ENCODE measurements at places on chromosomes 2 and 18.

DNA sequence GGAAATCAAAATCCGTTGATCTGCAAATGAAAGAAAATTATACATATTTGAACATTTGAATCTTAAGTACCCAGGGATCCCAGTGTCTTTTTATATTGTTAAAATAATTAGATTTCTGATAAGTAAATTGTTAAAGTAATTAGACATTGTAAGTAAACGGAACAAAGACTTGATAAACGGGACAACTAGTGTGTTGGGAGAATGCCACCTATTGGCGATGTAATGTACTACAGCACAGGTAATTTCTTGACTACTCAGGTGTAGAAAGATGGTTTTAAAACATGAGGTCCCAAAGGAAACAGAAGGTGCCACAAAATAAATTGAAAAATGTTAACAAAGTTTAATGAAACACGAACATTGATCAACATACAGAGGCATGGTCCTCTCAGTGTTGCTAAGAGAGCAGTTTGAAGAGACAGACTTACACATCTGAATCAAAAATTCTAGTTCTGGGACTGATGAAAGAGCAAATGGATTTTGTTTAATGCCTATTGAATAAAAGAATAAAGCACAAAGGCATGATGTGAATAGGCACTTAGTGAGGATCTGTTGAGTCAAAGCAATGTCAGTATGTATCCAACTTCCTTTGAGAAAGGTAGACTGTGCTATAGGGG lies 103.4 kb upstream of the RASGRP3 start:
- DNase-seq = no peak

DNA sequence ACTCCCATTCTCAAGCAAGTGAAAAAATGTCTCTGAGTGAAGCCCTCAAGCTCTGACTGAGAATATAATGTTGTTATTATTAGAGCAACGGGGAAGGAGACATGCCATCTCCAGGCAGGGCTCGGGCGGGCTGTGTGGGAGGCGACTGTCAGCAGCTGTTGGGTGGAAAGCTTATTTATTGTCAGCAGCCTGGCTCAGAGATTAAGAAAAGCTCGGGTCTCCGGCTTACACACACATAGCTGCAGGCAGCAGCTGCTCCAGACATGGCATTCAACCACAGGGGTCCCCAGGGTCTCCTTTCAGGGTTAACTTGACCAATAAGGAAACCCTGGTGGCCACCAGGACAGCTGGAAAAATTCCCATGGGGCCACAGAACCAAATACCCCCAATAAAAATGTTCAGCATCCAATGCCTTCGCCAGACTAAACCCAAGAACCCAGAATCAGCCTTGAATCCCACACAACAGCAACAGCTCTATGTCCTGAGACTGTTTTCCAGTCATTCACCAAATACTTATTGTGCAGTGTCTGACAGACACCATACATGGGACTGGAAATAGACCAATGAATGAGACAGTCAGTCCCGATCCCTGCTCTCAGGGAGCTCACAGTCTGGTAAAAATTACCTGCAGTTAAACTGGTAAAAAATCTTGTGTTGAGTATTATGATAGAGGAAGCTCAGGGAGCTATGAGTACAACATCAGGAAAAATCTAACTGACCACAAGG lies 70.5 kb upstream of the RTN4 start:
- DNase-seq = no peak

GRCh38 chr18:55381277-55381676 lies 206.7 kb downstream of the TCF4 start:
- DNase-seq = no peak

- DNase-seq = peak; percentile 14
Observed at GRCh38 chr2:42089340-42089925, 41.6 kb downstream of the PKDCC start.

- no peak for DNase-seq
Observed at GRCh38 chr2:114797540-114797939, 355.1 kb downstream of the DPP10 start.

GRCh38 chr2:216698895-216699294 lies 3.5 kb upstream of the IGFBP5 start:
- DNase-seq = no peak

GRCh38 chr2:120804459-120804858 lies 68.8 kb downstream of the GLI2 start:
- DNase-seq = no peak

DNA sequence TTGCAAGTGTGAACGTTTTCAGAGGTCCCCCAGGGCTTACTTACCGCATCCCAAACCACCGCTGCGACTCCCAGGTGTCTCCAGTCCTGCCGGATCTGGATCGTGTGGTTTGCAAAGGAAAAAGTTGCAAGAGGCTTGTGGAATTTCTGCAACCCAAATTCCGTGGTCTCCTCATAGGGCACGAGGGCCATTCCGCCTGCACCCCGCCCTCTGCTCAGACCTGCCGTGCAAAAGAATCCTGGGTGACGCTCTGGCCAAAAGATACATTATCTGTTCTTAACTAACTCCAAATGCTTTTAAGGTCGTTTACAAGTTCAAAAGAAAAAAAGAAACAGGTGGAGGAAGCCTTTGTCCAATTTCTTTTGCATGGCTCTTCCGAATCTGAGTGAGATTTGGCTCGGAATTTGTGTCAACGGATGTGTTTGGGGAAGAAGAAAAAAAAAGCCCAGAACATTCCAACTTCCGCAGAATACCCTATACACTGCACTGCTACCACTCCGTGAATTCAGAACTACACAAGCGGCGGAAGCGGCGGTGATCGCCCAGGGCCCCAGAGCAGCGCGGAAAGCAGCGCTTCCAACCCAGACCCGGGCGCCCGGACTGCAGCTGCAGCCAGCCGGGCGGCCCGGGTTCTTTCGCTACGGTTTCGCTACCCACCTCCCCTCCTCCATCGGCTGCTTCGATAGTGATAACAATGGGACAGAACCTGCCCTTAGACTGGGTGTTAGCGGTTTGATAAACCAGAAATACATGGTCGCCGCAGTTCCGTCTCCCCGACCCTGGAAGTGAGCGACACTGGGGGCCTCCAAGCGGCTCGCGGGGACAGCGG lies 795 bp downstream of the METTL21A start:
- peak; percentile 37 for DNase-seq

- no peak for DNase-seq
Observed at GRCh38 chr2:191686066-191686465, 8.1 kb downstream of the NABP1 start.

- DNase-seq = no peak
Observed at GRCh38 chr2:3324404-3325281, 53.0 kb downstream of the EIPR1 start.

GRCh38 chr2:21727101-21727500 lies 603.3 kb downstream of the TDRD15 start:
- no peak for DNase-seq

DNA sequence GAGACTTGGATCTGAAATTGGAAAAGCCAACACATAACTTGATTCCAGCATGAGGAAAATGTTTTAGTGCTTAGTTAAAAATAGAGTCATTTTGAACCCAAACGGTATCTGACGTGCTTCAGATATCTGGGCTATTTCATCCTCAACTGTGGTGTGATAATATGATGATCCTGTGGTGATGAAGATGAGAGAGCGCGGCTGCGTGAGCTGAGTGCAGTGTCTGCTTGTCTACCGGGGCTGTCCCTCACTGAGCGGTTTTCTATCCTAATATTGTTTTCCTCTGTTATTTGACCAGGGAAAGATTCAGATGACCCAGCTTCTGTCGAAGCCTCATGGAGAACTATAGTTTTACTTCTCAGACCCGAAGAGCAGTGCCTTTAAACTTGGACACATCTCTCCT lies 5.8 kb downstream of the TWIST2 start:
- DNase-seq = no peak

DNA sequence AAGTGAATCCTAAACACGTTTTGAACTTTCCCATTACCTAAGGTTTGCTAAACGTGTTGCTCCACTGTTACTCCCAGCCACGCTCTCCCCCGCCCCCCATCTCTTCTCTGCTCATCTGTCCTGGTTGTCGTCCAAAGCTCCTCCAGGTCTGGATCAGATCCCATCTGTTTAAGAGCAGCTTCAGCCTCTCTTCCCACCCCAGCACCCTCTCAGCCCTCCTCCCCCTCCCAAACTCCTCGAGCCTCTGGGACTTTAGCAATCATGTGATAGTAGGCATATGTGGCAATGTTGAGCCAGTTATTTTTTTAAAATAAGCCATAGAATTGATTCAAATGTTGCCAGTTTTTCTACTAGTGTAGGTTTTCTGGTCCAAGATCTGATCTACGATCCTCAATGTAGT lies 20.0 kb upstream of the LPIN1 start:
- no peak for DNase-seq

- no peak for DNase-seq
Observed at GRCh38 chr2:71602115-71602495, 148.7 kb downstream of the DYSF start.

DNA sequence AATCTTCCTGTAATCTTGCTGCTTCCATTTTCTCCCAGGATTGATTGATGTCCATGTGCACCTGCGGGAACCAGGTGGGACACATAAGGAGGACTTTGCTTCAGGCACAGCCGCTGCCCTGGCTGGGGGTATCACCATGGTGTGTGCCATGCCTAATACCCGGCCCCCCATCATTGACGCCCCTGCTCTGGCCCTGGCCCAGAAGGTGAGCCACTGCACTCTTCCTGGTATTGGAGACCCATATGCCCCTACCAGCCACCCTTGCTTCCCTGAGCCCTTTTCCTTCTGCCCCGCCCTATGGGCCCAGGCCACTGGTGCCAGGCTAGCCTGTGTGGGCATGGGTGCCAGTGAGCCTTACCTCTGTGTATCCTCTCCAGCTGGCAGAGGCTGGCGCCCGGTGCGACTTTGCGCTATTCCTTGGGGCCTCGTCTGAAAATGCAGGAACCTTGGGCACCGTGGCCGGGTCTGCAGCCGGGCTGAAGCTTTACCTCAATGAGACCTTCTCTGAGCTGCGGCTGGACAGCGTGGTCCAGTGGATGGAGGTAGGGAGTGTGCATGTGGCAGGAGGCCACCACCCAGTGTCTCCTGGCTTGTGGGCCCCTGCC lies 20.3 kb downstream of the CAD start:
- DNase-seq = no peak

GRCh38 chr18:42883169-42883568 lies 232.3 kb downstream of the RIT2 start:
- DNase-seq = no peak

DNA sequence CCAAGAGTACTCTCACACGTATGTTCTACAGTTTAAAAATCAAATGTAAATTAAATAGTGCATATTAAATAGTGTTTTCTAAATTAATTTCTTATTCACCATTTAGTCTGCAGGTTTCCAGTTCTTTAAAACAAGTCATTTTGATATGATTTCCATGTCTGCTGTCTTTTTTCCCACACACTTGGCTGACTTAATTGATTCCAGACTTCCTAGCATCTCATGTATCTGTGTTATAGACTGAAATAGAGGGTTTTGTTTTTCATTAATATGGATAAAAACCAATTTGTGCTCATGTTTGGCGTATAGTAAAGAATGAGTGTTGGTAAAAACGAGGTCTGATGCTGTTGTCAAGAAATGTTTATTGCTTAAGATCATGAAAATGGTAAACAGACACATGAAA lies 104.3 kb downstream of the SRBD1 start:
- DNase-seq = no peak

DNA sequence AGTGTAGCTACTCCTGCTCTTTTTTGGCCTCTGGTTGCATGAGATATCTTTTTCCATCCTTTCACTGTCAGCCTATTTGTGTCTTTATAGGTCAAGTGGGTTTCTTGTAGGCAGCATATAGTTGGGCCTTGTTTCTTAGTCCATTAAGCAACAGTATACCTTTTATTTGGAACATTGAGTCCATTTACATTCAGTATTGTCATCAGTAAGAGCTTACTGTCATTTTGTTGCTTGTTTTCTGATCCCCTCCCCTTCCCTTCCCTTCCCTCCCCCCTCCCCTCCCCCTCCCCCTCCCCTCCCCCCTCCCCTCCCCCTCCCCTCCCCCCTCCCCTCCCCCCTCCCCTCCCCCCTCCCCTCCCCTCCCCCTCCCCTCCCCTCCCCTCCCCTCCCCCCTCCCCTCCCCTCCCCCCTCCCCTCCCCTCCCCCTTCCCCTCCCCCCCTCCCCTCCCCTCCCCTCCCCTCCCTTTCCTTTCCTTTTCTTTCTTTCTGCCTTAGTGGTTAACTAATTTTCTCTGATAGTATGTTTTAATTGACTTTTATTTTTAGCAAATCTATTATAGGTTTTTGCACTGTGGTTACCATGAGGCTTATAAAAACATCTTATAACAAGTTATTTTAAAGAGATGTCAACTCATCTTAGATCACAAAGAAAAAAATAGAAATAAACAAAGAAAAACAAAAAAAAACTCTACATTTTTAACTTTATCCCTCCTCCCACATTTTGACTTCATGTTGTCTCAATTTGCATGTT lies 13.2 kb upstream of the DCDC2C start:
- DNase-seq = no peak

- DNase-seq = no peak
Observed at GRCh38 chr18:26207937-26208336, 18.3 kb upstream of the TAF4B start.

GRCh38 chr18:79283131-79283810 lies 112.5 kb upstream of the NFATC1 start:
- DNase-seq = no peak

- DNase-seq = no peak
Observed at GRCh38 chr2:50491541-50492476, 540.1 kb downstream of the NRXN1 start.

DNA sequence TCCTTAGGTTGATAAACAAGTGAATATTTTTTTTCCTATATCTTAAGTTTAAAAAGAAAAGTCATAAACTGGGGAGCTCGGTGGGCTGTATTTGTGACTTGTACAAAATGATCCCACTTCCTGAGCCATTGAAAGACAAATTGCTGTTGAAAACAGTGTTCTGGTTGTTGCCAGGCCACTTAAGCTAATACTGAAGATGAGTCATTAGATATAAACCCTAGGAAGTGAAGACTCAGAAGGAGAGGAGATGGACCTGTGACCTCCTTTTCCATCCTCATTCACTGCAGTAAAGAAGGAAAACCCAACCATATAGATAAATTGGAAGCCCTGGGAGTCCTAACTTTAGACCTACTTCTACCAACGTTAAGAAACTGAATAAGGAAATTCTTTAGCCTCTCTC lies 46.2 kb upstream of the SERPINE2 start:
- DNase-seq = no peak

GRCh38 chr2:61277756-61278155 lies 115.8 kb downstream of the C2orf74 start:
- DNase-seq = no peak

DNA sequence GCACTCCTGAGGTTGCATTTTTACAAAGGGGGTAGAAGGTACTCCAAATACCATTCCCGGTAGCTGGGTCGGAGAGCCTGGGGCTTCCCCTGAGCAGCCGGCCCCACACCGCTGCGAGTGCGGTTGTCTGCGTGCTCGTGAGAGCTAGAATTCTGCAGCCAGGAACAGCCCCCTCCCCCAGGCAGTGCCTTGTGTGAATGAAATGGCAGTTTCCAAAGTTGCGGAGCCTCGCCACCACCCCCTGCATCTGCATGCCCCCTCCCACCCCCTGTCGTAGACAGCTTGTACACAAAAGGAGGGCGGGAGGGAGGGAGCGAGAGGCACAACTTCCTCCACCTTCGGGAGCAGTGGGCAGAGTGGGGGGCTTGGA lies 1.1 kb downstream of the MYCN start:
- DNase-seq = no peak

GRCh38 chr2:203583701-203584100 lies 48.6 kb upstream of the RAPH1 start:
- no peak for DNase-seq

Data from activated gamma-delta T cell (primary cell).